ENCODE measurements at places on chromosomes 16 and 17. TPM values are rescaled to one million over a fixed set of nuclear protein-coding genes. Genes with fewer than 3 reads are reported as not detected.

Gene EME1
- total RNA-seq, result 16.2 TPM

Gene MPP3
- total RNA-seq, result not detected

Gene SCGB1C2
- total RNA-seq, result not detected

Gene MYH1
- not detected for total RNA-seq

Gene CBX1
- total RNA-seq, result 65.2 TPM

Gene TPSD1
- not detected for total RNA-seq

Gene IGF2BP1
- total RNA-seq, result 0.02 TPM

Gene ZNF385C
- not detected for total RNA-seq

Gene BTBD17
- not detected for total RNA-seq

Gene BEAN1
- not detected for total RNA-seq

Gene SLX1B
- total RNA-seq, result 38.4 TPM

Gene HBA1
- total RNA-seq, result not detected

Gene CDK5R1
- total RNA-seq, result 4.4 TPM

Gene SNAI3
- 7.2 TPM for total RNA-seq

Gene ZNF597
- 2.2 TPM for total RNA-seq

Gene CES5A
- not detected for total RNA-seq

Gene TP53TG3B
- not detected for total RNA-seq

Gene C16orf96
- 0.16 TPM for total RNA-seq

Gene AOC2
- total RNA-seq, result 2.7 TPM

Gene KRT9
- total RNA-seq, result not detected

Gene TMC7
- total RNA-seq, result 0.05 TPM

Gene OTOA
- total RNA-seq, result 0.11 TPM

Gene LASP1
- total RNA-seq, result 166 TPM

Gene CTRL
- total RNA-seq, result 11.9 TPM

Gene RAD51C
- 63.1 TPM for total RNA-seq

Gene HLF
- 0.91 TPM for total RNA-seq

Gene SHMT1
- total RNA-seq, result 67.0 TPM

Gene UMOD
- total RNA-seq, result not detected

Gene ABCA10
- total RNA-seq, result 0.64 TPM

Gene ARMC7
- total RNA-seq, result 15.7 TPM

Gene WFDC1
- total RNA-seq, result not detected

Gene CES4A
- total RNA-seq, result 39.6 TPM

Gene AOC3
- 0.70 TPM for total RNA-seq

Gene TNFRSF17
- not detected for total RNA-seq

Gene SLC5A11
- 0.41 TPM for total RNA-seq

Gene ACSM5
- not detected for total RNA-seq

Gene FMNL1
- 387 TPM for total RNA-seq

Gene NPIPA2
- 5.8 TPM for total RNA-seq

Gene KRTAP3-1
- total RNA-seq, result not detected

Gene RNF135
- 9.0 TPM for total RNA-seq

Gene GCGR
- 0.07 TPM for total RNA-seq

Gene TEX14
- 0.23 TPM for total RNA-seq

Gene MAP3K3
- total RNA-seq, result 27.1 TPM

Gene ZNF469
- total RNA-seq, result 0.52 TPM

Gene NOS2
- total RNA-seq, result not detected

Gene CCL3
- 10.1 TPM for total RNA-seq

Gene CCDC154
- total RNA-seq, result 2.2 TPM

Gene C17orf78
- not detected for total RNA-seq

Gene ZP2
- total RNA-seq, result not detected

Gene SLC52A1
- total RNA-seq, result 0.16 TPM

Gene TBC1D3H
- not detected for total RNA-seq

Gene PRR15L
- total RNA-seq, result not detected

Gene ABCA8
- total RNA-seq, result not detected

Gene TEX19
- 0.14 TPM for total RNA-seq

Gene SSTR5
- total RNA-seq, result not detected

Gene KSR1
- 36.5 TPM for total RNA-seq

Gene USP43
- total RNA-seq, result not detected

Gene CD300A
- 36.5 TPM for total RNA-seq
